ENCODE measurements at places on chromosomes 2 and 18. TPM values are rescaled to one million over a fixed set of nuclear protein-coding genes. Genes with fewer than 3 reads are reported as not detected.

- no peak for DNase-seq
These were observed 250.3 kb upstream of the EPHA4 start for GRCh38 chr2:221822416-221822815.

- DNase-seq, result no peak
These were observed 41.1 kb downstream of the ACVR1C start for GRCh38 chr2:157587576-157587975.

DNA sequence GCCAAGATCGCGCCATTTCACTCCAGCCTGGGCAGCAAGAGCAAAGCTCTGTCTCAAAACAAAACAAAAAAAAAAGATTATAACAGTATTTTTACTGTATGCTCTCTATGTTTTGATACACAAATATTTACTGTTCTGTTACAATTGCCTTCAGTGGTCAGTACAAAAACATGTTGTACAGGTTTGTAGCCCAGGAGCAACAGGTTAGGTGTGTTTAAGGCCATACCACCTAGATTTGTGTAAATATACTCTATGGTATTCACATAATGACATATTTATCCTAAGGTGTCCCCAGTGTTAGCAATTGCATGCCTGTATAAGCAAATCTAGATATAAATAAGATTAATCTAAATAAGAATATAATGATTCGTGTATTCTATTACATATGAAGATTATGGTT, 625.0 kb downstream of the TMEM182 start:
- DNase-seq, result no peak

DNA sequence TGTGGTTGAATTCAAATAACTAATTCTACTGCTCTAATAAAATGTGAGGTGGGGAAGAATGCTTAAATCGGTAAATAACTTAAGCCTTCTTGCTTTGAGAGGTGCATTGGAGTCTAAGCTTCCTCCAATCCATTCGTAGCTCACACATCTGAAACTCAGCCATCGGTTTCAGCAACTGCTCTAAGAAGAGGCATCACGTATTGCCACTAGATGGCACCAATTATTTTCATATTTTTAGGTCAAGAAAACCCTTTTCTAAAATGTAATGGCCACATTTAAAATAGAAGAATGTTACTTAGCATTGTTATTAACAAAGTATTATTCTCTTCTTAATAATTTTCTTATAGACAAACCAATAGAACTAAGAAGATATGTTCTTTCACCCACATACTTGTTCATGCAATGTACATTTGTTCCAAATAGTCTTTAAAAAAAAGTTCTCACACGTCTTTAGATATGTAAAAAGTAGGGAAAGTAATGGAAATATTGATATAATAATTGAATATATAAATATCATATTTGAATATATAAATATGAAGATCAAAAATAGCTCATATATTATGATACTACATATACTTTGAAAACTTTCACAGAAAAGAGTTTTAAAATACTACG, 229.8 kb downstream of the CCDC178 start:
- no peak for DNase-seq

GRCh38 chr2:66675591-66675990, 240.7 kb downstream of the MEIS1 start:
- no peak for DNase-seq

DNA sequence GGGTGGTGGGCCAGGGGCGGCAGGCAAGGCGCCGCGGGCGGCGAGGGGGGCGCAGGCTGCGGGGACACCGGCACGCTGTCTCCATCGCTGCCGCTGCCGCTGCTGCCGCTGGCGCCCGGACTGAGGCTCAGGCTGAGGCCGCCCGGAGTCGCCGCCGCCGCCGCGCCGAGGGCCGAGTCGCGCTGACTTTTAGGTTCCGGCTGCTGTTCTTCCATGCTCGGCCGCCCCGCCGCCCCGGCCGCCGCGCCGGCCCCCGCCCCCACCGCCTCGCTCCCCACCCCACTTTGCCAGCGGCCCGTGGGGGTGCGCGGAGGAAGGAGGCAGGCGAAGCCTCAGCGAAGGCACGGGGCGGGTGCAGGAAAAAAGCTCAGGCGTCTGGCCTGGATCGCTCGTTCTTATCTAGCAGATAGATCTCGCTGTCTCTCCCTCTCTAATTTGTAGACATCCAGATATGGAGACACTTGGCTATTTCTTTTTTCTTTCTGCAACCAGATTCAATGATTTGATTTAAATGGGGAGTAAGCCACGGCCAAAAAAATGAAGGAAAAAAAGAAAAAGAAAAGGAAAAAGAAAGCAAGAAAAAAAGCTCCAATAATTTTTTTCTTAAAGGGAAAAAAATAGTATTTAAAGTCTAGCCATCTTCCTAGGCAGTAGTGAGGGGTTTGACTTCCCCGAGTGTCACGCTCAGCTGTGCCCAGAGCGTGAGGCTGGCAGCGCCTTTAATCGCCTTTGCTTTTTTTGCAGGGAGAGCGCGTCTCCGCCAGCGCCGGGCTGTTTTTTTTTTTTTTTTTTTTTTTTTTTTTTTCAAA, at the start of gene EN1:
Gene EN1, minus strand, starts transcription at position 696 of the 809 bp plus-strand sequence. Its CDS starts 481 bp downstream, at position 215.
- DNase-seq, result no peak

The DAW1 gene
- 1.1 TPM for total RNA-seq

The CYP26B1 gene
- 6.0 TPM for total RNA-seq

Data from thoracic aorta (tissue), 2 donors.